Ascending aorta (tissue), 2 donors: ENCODE measurements at places on chromosomes 13 and 19.

DNA sequence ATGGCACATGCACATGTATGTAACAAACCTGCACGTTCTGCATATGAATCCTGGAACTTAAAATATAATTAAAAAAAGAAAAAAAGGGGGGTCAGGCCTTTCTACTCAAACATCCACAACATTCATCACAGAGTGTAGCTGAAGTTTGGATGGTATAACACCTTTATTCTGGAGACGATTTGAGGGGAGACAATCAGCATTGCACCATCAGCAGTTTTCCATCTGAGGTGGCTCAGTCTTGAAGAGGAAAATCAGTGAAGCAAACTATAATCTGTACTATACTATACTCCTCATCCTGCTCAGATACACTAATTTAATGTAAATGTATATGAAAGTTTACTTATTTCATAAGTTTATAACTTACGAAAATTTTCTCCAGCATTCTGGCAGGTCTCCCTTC, 969.7 kb downstream of the SLITRK1 start:
- H3K4me1 ChIP-seq = no peaks in the 10 kb centered on the region
- DNase-seq = no peak
- H3K27ac ChIP-seq = no peak overlapping the region

DNA sequence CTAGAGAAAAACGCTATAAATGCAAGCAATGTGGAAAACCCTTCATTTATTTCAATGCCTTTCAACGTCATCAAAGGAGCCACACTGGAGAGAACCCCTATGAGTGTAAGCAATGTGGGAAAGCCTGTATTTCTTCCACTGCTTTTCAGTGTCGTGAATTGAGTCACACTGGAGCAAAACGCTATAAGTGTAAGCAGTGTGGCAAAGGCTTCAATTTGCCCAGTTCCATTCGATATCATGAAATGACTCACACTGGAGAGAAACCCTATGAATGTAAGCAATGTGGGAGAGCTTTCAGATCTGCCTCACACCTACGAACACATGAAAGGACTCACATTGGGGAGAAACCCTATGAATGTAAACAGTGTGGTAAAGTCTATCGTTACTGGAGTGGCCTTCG, 27.4 kb downstream of the ZNF20 start:
- peaks cover 44% of the 10 kb centered on the region for H3K36me3 ChIP-seq
- no peak overlapping the region for H3K4me3 ChIP-seq
- H3K27me3 ChIP-seq = no peaks in the 10 kb centered on the region
- H3K27ac ChIP-seq = no peak overlapping the region

- no peaks in the 10 kb centered on the region for H3K36me3 ChIP-seq
- H3K27ac ChIP-seq = no peak overlapping the region
- no peaks in the 10 kb centered on the region for H3K4me1 ChIP-seq
Observed at GRCh38 chr13:33934951-33935371, 117.0 kb downstream of the RFC3 start.

DNA sequence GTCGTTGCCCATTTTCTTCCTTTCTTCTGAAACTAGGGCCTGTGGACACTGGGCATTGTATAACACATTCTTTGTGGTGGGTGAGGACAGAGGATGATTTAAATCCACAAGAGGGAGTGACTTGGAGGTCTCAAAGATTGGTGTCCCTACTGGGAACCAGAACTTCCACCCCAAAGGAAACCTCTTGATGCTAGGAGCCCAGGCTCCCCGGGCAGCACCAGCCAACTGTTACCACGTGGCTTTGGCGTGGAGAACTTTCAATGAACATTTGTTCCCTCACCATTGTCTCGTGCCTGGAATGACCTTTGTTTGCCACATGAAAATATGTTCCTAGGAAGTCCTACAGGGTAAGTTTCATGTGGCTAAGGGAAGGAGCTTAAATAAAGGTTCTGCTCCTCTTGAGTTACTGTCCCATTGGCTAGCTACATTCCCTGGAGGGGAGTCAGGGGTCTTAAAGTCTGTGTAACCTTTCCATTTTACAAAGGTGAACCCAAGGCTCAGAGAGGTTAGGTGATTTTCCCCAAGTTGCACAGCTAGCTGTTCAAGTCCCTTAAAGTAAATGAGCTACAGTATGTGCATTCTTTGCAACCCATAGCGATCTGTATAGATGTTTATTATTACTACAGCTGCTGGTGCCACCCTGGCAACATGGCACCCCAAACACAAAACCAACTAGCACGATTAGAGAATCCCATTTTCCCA, 5.0 kb upstream of the CDX2 start:
- H3K36me3 ChIP-seq = no peaks in the 10 kb centered on the region
- peak; percentile 31 for DNase-seq
- H3K27ac ChIP-seq = no peak overlapping the region
- H3K27me3 ChIP-seq = peaks cover 19% of the 10 kb centered on the region
- no peak overlapping the region for H3K4me3 ChIP-seq
- H3K4me1 ChIP-seq = peaks cover 2% of the 10 kb centered on the region

- no peaks in the 10 kb centered on the region for H3K36me3 ChIP-seq
- no peaks in the 10 kb centered on the region for H3K27me3 ChIP-seq
- no peaks in the 10 kb centered on the region for H3K4me1 ChIP-seq
- no peak overlapping the region for H3K27ac ChIP-seq
Observed at GRCh38 chr19:33686262-33686661, 64.5 kb downstream of the CHST8 start.

DNA sequence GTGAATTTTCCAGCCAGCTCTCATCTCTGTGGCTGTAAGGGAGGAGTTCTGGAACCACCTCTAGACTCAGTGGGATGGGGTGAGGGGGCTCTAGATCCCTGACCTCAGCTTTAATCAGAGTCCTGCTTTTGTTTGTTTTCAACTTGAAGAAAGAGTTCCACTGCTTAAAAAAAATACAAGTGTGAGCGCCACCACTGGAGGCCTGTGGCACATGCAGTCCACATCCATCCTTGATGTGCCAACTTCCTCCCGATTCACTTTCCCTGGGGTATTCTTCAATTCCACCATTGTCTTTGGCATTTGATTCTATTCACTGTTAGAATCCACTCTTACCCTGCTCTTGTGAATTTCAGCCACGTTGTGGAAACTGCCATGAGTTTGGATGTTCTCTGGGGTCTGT, 62.4 kb upstream of the GJB6 start:
- no peak overlapping the region for H3K27ac ChIP-seq
- no peak for DNase-seq
- no peaks in the 10 kb centered on the region for H3K36me3 ChIP-seq
- H3K4me1 ChIP-seq = no peaks in the 10 kb centered on the region
- no peak overlapping the region for H3K4me3 ChIP-seq
- no peaks in the 10 kb centered on the region for H3K27me3 ChIP-seq
